ENCODE measurements at places on chromosomes 5 and 9.

DNA sequence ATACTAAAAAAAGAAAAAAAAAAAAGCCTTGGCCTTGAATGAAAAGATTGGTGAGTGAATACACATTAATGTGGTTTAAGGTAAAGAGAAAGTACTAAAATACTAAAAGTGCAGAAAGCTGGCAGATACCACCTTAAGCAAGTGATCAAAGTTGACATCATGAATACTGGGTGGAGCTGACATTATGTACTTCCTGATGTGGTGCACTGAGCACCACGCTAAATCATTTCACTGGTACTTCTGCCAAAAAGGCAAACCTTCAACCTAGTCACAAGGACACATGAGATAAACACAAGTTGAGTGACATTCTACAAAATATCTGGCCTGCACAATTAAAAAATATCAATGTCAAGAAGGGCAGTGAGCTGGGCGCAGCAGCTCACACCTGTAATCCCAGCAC lies 33.8 kb upstream of the PANK3 start:
- no peak for DNase-seq

GRCh38 chr5:58717303-58718007 lies 134.6 kb downstream of the RAB3C start:
- DNase-seq, result no peak

DNA sequence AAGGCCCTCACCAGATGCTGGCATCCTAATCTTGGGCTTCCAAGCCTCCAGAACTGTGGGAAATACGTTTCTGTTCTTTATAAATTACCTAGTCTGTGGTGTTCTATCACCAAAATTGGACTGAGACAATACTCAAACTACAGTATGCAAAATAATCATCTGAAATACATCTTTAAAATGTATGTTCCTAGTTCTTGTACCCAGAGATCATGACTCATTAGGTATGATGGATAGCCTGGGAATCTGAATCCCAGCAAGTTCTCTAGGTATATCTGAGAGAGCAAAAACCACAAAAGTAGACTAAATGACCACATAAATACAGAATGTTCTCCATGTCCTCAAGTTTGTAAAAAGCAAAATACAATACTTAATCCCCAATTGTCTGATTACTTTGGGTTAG lies 166.3 kb downstream of the YIPF5 start:
- DNase-seq, result no peak

- DNase-seq, result no peak
Observed at GRCh38 chr5:58849921-58850667, 267.2 kb downstream of the RAB3C start.

DNA sequence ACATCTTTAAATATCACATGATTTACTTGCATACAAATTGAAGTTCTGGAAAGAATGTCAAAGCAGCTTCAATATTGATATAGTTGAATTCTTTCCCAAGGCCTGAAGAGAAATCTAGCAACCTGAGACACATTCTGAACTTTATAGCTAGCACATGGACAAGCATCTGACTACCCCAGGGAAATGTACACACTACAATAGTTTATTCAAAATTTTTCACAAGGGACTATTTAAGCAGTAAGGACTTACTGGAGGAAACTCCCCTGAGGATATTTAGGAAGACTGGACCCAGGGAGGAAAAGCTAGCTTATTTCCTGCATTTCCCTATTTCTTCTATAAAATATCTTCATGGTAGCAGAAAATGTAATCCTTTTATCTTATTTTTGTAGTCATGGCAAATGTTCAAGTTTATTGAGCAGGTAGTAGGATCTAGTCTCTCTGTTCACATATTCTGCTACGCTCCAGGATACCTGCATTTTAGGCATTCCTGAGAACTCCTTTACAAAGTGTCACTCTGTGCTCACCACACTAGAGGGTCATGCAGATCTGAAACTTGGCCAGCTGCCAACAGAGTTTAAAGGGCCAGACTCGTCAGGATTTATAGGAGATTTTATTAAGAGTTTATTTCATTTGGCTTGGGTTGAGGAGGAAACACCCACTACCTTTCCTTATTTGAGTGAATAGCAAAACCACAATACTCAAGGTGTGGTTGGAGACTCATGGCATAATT lies 348.4 kb upstream of the FTMT start:
- DNase-seq, result no peak

DNA sequence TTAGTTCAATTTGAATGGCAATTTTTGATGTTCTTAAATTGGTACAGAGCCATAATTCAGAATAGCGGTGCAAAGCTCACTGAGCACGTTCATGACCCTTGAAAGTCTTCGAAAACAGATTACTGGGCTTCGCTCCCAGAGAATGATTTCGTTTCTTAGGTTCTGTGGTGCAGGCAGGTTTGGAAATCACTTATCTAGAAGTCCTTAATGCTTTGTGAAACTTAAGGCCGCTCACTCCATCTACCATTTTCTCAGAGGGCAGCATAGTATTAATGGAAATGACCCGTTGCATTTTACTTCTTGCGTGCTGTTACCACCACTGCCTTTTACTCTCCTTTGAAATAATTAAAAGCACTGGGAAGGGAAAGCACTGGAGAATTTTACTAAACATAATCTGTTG lies 2.9 kb upstream of the MAT2B start:
- DNase-seq, result no peak

DNA sequence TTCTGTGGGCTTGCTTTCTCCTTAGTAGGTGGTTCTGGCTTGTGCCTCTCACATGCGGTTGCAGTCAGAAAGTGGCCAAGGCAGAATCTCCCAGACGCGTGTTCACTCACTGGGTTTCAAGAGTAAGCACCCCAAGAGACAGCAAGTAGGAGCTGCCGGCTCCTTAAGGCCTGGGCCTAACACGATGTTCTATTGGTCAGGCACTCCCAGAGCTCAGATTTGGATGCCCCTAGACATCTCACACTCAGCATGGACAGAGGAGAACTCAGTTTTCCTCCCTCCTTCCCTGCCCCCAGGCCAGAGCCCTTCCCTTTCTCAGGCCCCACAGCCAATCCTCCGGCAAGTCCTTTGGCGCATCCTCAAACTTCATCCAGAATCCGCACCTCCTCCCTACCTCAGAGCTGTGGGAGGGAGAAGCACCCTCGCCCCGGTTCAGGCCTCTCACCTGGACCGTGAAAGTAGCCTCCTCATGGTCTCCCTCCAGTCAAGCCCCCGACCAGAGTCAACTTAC lies 6.5 kb upstream of the CARD19 start:
- no peak for DNase-seq

Data from cortex of kidney (tissue), 1 donor.